ENCODE measurements at places on chromosomes 3 and 15.
A peak's percentile ranks its signal among the peaks of the same experiment; 100 is the strongest.

DNA sequence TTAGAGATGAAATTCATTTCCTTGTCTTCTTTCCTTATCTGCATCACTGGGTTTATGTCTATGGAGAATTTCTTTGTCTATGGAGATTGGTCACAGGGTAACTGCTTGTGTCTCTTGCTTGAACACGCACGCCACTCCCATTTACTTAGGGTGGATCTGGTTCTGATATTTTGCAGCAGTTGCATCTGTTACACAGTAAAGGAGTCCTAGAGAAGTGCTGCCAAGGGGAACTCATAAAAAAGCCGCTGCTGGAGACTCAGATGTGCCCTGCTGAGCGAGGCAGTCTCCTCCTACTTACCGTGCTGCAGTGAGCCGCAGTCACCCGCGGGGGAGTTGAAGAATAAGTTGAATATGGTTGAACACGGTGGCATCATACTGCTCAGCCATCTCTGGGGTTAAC lies 105.2 kb upstream of the KLHL25 start:
- no peak for DNase-seq

DNA sequence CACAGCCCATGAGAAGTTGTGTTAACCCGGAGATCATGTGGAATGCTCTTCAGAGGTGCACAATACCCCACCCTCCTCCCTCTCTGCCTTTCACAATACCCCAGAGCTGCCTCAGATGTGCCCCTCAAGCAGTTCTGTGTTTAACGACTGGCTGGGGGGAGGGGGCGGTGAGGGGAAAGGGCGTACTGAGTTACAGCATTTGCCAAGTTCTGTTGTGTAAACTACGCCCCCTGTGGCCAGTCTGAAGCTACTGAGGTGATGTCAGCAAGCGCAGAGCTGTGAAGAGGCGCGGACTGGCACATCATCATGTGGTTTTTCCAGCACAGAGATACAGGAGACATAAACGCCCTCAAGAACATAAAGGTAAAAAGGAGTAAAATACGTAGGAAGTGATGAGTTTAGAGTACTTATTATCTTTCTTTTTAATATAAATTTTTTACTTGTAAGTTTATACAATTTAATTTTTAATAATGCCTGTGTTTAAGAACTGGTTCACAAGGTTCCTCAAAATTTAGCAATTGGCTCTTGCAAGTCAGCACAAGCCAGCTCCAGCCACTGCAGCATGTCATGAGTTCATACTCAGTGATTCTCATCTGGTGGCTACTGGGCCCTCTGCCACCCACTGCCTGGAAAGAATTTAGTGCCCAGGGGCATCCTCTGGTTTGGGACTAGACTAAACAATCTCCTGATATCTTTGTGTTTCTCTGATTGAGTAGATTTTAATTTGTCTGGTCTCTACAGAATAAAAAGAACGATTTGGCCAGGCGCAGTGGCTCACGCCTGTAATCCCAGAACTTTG lies 1.7 kb downstream of the EPB42 start:
- no peak for DNase-seq

GRCh38 chr3:66253790-66254620 lies 33.2 kb downstream of the SLC25A26 start:
- DNase-seq: no peak

GRCh38 chr3:78985981-78986380 lies 781.8 kb downstream of the ROBO1 start:
- no peak for DNase-seq

- DNase-seq: no peak
These were observed 10.3 kb downstream of the PFKFB4 start for GRCh38 chr3:48546203-48546829.

- DNase-seq: no peak
These were observed 880.2 kb downstream of the ROBO1 start for GRCh38 chr3:78887547-78888011.

GRCh38 chr15:27473845-27474244 lies 502.9 kb downstream of the GABRG3 start:
- DNase-seq: no peak

- peak; percentile 35 for DNase-seq
These were observed 154.4 kb upstream of the SGO1 start for GRCh38 chr3:20340324-20340928.

DNA sequence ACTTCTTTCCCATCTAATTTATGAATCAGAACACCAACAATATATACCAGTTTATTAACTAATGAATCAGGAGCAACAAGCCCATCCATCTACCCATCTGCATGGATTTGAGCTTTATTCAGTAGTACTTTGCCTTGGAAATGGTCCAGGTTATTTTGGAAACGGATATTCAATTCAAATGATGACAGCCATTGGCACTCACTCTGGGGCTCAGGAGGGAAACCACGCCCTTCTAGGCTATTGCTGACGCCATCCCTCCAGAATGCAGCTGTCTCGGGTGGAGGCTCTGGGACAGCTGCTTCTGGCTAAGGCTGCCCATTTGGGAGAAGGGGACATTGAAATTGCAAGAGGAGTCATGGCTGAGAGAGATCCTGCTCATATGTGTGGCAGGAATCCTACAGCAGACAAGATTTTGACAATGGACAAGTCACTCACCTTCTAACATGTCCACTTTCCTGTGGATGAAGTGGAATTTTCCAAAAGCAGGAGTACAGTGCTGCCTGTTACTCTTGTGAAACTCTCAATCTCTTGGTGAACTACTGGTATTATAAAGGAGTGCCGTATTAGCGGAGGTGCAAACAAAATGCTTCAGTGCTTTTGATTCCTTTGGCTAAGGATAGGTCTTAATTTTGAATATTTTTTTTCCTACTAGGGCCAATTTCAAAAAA lies 29.3 kb upstream of the TRAK1 start:
- DNase-seq: no peak

- DNase-seq: no peak
These were observed 159.3 kb upstream of the NR2F2 start for GRCh38 chr15:96170979-96171739.

DNA sequence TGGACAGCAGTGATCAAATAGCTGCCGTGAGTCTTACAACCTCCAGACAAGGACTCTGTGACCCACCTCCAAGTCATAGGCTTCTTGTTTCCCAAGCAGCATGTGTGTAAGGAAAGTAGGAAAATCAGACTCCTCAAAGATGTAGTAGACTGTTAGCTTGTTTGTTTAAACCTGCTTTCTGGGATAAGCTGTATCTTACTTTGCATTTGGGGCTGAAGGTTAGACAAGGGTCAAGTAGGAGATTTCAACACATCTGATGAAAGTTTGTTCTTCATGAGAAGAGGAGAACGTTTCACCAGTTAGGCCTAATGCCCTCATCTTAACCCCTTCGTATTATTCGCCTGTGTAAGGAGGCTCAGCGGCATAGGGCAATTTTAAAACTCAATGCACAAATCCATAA lies 756.4 kb upstream of the NR2F2 start:
- no peak for DNase-seq

DNA sequence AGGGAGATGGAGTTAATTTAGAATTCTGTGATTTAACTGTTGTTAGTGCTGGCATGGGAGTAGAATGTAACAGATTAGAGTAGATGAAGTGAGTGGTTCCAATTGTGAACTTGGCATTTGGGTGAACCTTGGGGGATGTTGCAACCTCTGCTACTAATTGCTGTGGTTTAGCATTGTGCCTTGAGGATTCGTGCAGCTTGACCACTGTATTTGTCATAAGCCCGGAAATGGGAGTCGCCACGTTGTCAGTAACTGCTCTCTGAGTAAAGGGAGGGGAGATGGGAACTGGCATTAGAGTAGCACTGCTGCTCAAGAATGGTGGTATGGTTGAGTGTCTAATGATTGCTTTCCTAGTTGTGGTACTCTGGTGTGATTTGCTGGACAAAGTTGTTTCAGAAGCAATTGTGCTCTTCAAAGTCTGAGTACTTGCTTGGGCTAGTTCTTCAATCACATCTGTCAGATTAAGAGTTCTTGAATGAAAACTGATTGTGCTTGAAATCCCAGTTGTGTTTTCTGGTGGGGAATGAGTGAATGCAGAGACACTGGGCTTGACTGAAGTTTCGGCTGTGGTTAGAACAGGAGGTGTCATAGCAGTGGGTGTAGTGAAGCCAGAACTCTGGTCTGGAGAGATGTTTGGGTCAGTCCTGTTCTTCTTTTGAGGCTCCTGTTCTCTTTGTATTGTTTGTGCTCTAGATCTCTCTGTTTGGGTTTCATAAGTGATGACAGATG lies 15.4 kb downstream of the IGSF10 start:
- DNase-seq: no peak

- DNase-seq: no peak
These were observed 308.5 kb downstream of the SV2B start for GRCh38 chr15:91408476-91409076.

DNA sequence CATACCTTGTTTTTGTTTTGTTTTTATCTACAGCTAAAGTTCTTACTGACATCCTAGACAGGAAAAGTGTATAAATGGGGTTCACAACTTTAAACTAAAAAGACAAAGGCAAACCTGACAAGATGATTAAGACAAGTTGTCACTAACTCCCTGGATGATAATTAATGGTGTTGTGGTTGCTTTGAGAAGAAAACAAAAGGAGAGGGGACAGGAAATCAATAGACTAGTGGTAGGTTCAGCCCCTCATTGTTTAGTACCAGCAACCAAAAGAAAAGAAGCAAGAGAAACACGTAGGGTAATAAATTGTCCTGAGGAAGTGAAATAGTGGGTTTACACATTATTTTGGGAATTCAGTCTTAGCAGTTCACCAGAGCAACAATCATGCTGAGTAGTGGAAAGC lies 78.8 kb downstream of the BFSP2 start:
- DNase-seq: no peak

DNA sequence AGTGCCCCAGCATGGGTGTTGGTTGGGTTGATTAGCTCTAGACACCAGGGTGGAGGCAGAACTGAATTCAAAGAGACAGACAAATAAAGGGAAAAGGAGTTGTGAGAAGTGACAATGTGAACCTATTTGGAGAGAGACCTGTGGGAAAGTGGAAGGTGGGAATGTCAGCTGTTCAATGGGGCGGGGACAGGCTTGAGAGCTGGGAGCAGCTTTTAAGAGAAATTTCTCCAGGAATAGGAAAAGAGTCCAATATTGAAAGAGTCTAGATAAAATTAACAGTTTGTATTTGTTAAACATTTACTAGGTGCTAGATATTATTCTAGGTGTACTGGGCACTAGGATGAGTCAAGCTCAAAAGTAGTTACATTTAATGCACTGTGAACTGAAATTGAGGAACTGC lies 225.3 kb downstream of the GAP43 start:
- DNase-seq: no peak

DNA sequence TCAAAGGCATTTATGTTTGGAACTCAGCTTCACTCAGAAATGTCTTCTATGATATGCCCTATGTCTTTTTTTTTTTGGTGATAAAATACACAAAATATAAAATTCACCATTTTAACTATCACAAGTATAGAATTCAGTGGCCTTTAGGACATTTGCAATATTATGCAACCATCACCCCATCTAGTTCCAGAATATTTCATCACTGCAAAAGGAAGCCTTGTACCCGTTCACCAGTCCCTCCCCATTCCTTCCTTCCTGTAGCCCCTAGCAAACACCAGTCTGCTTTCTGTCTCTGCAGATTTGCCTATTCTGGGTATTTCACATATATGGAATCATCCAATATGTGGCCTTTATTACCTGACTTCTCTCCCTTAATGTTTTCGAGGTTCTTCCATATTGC lies 134.8 kb downstream of the ADAMTS9 start:
- DNase-seq: no peak

- no peak for DNase-seq
These were observed 66.3 kb downstream of the STAG1 start for GRCh38 chr3:136685882-136686281.

DNA sequence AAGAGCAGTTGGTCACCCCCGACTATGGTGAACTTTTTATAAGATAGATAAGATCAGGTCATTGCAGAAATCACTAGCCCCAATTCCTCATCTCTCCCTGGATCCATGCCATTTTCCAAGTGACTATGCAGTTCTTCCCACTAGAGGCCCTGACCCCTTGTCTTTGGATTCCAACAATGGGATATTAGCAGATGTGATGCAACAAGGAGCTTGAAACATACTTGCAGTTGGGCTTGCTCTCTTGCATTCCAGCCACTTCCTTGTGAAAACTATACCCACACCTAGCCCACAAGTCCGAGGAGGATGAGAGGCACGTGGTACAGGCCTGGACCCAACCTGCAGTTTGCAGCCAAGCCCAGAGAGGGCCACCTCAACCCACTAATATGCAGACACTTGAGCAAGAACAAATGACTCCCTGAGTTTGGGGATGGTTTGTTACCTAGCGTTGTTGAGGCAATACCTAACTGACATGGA lies 60.6 kb downstream of the SUCLG2 start:
- no peak for DNase-seq

GRCh38 chr3:62811119-62811518 lies 64.1 kb downstream of the CADPS start:
- no peak for DNase-seq

DNA sequence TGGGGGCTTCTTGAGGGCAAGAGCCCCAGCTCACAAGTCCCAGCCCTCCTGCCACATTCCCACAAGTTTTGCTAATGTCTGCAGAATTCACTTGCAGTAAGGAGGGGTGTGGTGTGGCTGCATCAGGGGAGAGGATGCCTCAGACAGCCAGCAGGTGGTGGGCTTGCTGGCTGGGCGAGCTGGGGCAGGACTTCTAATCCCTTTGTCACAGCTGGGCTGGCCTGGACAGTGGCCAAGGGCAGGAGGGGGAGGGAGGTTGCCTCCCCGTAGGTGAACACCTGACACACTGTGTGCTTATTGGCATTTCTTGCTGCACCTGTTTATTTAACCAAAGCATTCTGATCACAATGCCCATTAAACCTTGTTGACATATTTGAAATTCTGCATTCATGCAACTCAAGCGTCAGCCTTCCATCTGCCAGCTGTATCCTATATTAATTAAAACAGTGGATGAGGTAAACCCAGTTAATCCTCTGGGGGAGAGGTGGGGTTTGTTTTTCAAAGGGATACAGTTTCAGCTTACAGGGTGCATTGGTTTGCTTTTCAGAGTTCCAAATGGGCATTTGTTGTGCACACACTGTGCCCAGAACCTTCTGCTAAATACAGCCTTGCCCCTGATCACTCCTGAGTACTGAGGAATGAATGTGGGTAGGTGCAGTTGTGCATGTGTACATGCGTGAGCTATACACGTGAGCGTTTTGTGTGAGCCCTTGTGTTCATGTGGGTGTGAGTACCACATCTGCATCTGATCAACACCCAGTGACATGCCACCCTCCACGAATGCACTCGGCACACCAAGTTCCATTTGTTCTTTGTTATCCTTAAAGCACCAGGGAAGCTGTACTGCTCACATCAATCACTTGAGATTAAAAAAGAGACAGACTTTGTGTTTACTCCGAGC lies 268.7 kb downstream of the XXYLT1 start:
- DNase-seq: no peak

GRCh38 chr3:183868796-183869195 lies 15.9 kb downstream of the PARL start:
- no peak for DNase-seq

GRCh38 chr15:85543741-85544155 lies 163.3 kb downstream of the AKAP13 start:
- no peak for DNase-seq

- DNase-seq: no peak
These were observed 92.1 kb downstream of the DUT start for GRCh38 chr15:48423342-48423741.

DNA sequence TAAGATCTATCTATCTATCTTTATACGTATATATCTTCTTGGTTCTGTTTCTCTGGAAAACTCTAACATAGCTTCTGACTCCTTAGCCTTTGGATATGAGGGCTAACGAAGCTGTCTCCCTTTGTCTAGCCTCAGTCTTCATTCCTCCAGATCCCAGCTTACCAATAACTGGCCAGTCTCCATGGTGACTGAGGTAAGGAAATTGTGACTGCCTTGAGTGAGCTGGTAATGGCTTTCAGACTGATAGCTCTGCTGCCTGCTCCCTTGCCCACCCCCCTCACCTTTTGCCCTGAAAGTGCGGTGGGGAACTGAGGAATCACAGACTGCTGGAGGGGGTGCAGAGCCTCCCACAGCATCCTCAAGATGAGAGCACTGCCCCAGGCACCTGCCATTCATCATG lies 65.8 kb upstream of the ABHD17C start:
- DNase-seq: no peak

All from activated CD4-positive, alpha-beta T cell treated with anti-CD3 and anti-CD28 coated beads, Interleukin-2, amount 50 U/mL, for 4 hours (primary cell).